Pons (tissue), 1 donor: ENCODE measurements at places on chromosomes 16 and 17.

- no peak for DNase-seq
These were observed 15.6 kb downstream of the RNF112 start for GRCh38 chr17:19426631-19427030.

DNA sequence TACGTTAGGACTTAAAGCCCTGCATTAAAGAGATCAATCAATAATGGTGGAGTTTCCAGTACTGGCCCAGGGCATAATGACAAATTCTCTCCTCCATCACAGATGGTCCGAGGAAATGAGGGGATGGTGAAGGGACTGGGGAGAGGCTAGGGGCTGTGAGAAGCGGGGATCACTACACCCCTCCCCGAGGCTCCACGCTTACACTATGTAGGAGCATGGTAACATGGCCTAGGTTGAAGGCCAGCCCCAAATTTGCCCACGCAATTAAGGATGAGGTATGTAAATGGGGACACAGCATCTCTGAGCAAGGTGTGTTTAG lies 8.0 kb upstream of the AKTIP start:
- DNase-seq, result no peak

GRCh38 chr17:48618256-48618896 lies 3.3 kb upstream of the HOXB8 start:
- DNase-seq, result peak; percentile 61

DNA sequence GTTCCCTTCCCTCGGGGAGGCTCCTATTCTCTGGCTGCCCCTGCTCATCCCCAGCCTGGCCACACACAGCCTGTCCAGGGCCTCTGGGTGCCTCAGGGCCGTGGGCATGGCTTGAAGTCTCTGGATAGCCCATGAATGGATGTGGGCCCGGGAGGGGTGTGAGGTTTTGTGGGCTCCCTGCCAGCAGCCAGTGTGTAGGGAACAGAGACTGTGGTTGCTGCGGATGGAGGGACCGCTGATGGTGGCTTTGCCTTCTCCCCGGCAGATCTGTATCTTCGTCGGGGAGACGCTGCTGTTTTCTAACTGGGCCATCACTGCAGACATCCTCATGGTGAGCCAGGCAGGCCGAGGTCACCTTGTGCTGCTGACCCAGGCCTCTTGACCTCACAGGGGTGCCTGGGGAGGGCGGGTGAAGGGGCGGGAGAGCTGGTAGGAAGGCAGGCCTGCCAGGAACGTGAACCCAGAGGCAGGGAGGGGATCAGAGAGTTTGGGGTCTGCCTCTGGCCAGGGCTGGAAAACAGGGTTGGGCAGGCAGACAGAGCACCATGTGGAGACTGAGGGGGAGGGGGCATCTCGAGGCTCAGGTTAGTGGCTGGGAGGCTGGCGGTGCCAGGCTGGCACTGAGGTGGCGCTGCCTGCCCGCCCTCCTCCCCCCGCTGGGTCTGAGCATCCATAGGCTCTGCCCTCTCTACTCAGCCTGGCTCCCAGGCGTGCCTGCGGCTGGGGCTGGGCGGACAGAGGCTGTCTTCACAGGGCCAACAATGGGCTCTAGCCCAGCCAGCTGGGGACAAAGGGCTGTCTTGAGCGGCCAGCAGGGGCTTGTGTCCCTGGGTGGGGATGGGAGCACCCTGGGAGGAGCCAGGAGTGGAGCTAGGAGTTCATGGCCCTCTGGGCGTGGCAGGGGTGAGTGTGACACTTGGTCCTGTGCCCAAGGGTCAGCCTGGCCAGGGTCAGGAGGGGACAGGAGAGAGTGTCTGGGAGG lies 21.4 kb downstream of the MYBBP1A start:
- DNase-seq, result peak; percentile 98

- DNase-seq, result no peak
These were observed 99.0 kb downstream of the OMG start for GRCh38 chr17:31198026-31198425.

GRCh38 chr16:5422643-5423496 lies 325.3 kb upstream of the EEF2KMT start:
- no peak for DNase-seq

- DNase-seq, result no peak
These were observed 4.5 kb upstream of the SAMD14 start for GRCh38 chr17:50134206-50135110.

DNA sequence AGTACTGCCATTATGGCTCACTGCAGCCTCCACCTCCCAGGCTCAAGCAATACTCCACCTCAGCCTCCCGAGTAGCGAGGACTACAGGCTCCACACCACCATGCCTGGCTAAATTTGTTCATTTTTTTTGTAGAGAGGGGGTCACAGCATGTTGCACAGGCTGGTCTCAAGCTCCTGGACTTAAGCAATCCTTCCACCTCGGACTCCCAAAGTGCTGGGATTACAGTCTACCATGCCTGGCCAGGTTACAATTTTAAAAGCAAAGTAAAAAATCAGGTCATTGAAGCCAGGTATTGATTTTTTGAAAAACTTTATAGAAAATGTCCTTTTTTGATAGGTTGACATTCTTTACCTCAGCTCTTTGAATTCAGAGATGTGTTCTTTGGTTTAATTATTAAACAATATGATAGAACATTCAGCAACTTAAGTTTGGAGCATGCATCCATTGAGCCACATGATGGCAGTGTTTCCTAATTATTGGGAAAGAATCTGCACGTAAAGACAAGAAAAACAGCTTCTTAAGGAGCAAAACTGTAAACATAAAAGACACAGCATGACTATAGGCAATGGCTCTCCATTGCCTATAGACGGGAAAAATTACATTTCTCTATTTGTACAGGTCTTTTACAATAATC lies 1.7 kb upstream of the SLC16A11 start:
- DNase-seq, result peak; percentile 86

DNA sequence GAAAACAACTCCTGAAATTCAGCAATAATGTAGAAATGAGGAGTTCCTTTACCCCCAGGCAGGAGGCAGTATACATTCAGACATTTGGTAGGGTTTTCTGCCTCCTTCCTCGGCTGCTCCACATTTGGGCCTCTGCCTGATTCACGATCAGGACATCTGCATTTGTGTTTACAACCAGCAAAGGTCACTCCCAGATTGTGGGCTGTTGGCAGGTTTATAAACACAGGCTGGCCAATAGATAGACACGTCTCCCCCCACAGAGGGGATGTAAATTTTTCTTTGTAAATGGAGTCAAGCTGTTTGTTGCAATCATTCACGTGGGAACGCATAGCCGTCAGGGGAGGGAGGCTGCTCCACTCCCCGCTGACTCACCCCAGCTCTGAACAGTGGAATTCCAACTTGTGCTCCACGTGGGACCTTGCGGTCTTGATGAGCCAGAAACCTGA lies 252.1 kb upstream of the N4BP1 start:
- DNase-seq, result no peak

DNA sequence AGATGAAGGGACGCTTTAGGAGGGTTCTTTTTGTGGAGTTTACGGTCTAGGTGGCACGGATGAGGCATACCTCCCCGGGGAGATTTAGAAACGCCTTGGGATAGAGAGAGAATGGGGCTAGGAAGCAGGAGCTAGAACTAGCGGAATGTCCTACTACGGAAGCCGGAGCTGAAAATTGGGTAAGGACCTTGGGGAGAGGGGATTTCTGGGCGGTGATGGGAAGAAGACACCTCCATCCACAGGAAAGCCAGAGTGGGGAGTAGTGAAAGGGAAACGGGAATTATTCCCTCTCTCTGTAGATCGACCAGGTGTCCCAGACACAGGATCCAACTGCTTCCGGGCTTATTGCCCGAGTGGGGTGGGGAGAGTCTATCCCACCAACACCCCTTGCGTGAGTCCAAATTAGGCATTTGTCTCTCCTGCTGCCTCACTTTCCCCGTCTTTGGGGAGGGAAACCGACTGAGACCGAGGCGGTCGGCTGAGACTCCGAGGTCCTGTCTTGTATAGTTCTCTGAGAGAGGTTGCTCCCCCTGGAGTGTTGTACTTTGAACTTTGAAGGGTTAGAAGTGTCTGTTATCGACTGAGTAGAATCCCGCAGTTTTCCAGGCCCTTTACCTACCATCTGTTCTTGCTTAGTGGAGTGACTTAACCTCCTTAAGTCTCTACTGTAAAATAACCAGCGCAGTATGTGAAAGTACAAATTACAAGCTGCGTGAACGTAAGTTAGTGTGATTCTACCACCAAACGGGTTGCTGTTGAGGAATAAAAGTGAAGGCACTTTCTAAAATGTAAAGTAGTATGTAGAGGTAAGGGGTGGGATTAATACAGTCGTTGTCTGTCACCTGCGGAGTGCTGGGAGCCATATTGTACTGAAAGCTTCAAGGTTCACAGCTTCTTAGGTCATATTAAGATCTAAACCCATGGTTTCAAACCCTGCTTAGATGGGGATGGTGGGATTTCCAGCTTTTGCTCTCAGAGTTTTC lies 1.0 kb downstream of the RSPRY1 start:
- peak; percentile 36 for DNase-seq
